Sigmoid colon (tissue), 7 donors: ENCODE measurements at places on chromosomes 4 and X.
A peak's percentile ranks its signal among the peaks of the same experiment; 100 is the strongest.

DNA sequence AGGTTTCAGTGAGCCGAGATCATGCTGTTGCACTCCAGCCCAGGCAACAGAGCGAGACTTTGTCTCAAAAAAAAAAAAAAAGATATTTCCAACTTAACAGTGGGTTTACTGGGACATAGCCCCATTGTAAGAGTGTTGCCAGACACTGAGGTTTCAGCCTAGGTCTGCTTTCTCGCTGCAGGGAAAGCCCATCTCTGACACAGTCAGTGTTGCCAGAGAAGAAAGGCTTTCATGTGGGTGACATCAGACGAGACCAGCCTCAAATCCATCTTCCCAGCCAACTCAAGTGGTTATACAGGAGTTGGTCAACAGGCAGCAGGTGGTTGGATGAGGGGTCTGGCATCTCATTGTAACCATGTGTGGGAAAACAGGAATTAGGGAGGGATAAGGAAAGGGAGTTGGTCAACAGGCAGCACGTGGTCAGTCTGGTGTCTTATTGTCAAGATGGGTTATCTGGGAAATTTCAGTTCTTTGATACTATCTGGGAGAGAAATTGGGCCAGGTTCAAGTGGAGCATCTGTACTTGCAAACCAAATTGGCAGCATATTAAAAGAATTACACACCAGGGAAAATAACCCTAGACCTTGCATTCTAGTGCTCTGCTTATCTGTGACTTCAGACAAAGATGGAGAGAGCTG, 41.1 kb downstream of the NELFA start:
- H3K4me3 ChIP-seq, result no peak overlapping the region
- H3K27me3 ChIP-seq, result no peaks in the 10 kb centered on the region
- peaks cover 47% of the 10 kb centered on the region for H3K36me3 ChIP-seq
- H3K27ac ChIP-seq, result no peak overlapping the region
- H3K4me1 ChIP-seq, result no peaks in the 10 kb centered on the region
- DNase-seq, result no peak

GRCh38 chr4:26021417-26022345, 107.7 kb downstream of the SMIM20 start:
- H3K36me3 ChIP-seq, result no peaks in the 10 kb centered on the region
- peaks cover 34% of the 10 kb centered on the region for H3K4me1 ChIP-seq
- H3K27ac ChIP-seq, result peak overlapping the region; percentile 16
- H3K27me3 ChIP-seq, result no peaks in the 10 kb centered on the region
- H3K4me3 ChIP-seq, result no peak overlapping the region
- no peak for DNase-seq

DNA sequence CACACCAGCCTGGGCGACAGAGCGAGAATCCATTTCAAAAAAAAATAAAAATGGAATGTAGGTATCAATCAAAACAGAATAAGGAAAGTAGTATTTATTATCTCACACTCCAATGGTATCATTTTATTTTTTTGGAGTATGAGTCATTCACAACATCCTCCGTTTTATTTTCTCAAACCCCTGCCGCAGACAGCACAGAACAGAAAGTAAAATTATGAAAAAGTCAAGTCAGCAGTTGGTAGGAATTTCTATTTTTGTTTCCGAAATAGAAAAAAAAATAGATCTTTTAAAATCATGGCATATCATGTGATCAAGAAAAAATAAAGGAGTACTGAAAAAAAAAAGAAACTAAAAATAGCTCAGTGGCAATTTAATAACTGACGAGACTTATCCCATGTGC, 490.7 kb upstream of the TENM3 start:
- no peak overlapping the region for H3K4me3 ChIP-seq
- DNase-seq, result no peak
- no peaks in the 10 kb centered on the region for H3K27me3 ChIP-seq
- no peaks in the 10 kb centered on the region for H3K4me1 ChIP-seq
- H3K36me3 ChIP-seq, result no peaks in the 10 kb centered on the region

GRCh38 chr4:46844325-46844917, 64.6 kb downstream of the COX7B2 start:
- no peak for DNase-seq
- H3K27ac ChIP-seq, result no peak overlapping the region
- H3K27me3 ChIP-seq, result no peaks in the 10 kb centered on the region
- H3K4me1 ChIP-seq, result no peaks in the 10 kb centered on the region

- DNase-seq, result no peak
- peaks cover 10% of the 10 kb centered on the region for H3K36me3 ChIP-seq
- H3K27ac ChIP-seq, result no peak overlapping the region
- H3K4me3 ChIP-seq, result no peak overlapping the region
- H3K4me1 ChIP-seq, result peaks cover 5% of the 10 kb centered on the region
Observed at GRCh38 chr4:151114338-151114737, 14.9 kb downstream of the RPS3A start.

DNA sequence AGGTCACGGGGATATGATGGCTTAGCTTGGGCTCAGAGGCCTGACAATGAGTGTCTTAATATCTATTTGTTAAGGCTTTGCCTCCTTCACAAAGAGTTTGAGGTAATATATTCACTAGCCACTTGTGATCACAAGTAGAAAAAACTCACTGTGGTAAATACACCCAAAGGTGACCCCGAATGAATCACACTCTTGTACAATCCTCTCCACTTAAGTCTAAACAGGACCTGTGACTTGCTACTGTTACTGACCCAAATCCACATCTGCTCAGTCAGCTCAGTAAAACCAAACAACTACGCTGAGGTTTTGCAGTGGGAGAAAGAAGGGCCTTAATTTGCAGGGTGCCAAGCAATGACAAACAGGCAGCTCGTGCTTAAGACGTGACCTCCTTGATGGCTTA, 223.8 kb upstream of the MAGEC2 start:
- DNase-seq, result no peak
- H3K36me3 ChIP-seq, result no peaks in the 10 kb centered on the region
- no peaks in the 10 kb centered on the region for H3K27me3 ChIP-seq
- H3K27ac ChIP-seq, result no peak overlapping the region
- H3K4me3 ChIP-seq, result no peak overlapping the region

DNA sequence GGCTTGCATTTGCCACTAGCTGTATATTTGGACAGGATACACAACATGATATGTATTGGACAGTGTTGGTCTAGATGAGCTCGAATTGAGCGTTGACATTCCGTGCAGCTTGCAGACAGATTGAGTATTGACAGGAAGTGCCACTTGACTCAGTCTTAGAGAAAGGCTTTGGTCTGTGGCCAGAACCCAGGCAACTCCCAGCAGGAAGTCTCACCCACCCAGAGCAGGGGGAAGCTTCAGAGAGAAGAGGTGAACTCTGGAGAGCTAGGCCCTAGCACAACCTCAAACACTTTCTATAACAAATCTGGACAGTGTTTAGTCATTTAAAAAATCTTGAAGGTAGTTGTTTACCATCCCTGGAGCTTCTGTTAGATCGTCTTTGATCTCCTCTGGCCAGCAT, 280.5 kb downstream of the FBXW7 start:
- DNase-seq, result no peak
- no peaks in the 10 kb centered on the region for H3K4me1 ChIP-seq
- no peaks in the 10 kb centered on the region for H3K27me3 ChIP-seq
- H3K4me3 ChIP-seq, result no peak overlapping the region

DNA sequence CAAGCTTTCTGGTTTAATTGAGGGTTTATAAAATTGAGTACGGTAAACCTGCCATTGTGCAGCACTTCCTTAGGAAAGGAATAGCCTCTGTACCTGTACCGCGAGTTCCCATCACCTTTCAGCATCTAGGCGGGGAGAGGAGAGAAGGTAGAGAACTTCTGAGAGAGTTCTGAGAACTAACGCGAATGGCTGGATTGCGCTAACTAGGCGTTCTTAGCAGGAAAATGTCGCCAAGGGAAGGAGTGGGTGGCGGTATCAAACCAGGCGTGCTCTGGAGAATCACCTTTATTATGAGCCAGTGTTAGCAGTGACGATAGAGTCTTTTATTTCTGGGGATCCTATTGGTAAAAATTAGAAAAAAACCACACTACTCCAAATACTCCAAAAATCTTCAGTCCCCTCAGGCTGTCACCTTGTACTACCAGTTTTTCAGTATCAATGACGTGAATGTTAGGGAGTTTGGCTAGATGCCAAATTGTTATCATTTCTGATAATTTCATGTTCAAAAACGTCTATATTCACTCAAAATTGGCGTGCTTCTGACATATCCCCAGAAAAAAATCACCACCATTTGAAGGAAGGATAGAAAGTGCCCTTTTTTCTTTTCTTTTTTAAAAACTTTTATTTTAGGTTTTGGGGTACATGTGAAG, 1.4 kb downstream of the UGT8 start:
- H3K36me3 ChIP-seq, result no peaks in the 10 kb centered on the region
- no peaks in the 10 kb centered on the region for H3K27me3 ChIP-seq
- no peak for DNase-seq
- H3K27ac ChIP-seq, result no peak overlapping the region

- no peak overlapping the region for H3K27ac ChIP-seq
- H3K4me3 ChIP-seq, result no peak overlapping the region
- no peaks in the 10 kb centered on the region for H3K36me3 ChIP-seq
- DNase-seq, result no peak
- no peaks in the 10 kb centered on the region for H3K27me3 ChIP-seq
- H3K4me1 ChIP-seq, result peaks cover 14% of the 10 kb centered on the region
Observed at GRCh38 chr4:19158107-19158809, 1093.4 kb upstream of the SLIT2 start.

DNA sequence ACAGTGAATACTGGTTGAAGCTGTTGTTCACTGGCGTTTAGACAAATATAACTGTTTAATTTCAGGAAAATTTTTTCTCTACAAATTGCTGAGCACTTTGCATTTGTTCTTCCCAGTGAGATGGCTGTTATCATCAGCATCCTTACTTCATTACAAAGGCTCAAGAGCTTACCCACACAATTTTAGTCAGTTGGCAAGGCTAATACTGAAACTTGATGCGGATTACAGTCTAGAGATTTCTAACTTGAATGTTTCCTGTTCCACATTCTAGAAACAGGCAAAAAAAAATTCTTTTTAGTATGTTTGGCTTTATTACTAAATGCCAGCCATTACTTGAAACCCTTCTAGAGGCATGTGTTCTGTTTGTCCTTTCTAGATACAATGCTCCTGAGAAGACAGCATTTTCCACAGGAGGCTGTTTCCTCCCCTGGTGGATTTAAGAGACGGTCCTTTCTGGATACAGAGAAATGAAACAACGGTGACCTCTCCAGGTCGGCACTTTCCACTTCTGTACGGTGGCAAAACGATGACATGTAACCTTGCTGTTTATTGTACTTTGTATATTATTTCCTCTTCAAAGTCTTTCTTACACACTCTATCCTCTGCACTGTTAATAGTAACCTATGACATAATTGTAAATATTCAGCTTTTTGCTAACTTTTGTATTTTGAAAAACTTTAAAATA, 80.9 kb downstream of the RFC1 start:
- no peaks in the 10 kb centered on the region for H3K4me1 ChIP-seq

- H3K27ac ChIP-seq, result no peak overlapping the region
- H3K4me3 ChIP-seq, result no peak overlapping the region
- H3K36me3 ChIP-seq, result no peaks in the 10 kb centered on the region
- DNase-seq, result no peak
Observed at GRCh38 chr4:11603591-11604194, 175.0 kb upstream of the HS3ST1 start.

DNA sequence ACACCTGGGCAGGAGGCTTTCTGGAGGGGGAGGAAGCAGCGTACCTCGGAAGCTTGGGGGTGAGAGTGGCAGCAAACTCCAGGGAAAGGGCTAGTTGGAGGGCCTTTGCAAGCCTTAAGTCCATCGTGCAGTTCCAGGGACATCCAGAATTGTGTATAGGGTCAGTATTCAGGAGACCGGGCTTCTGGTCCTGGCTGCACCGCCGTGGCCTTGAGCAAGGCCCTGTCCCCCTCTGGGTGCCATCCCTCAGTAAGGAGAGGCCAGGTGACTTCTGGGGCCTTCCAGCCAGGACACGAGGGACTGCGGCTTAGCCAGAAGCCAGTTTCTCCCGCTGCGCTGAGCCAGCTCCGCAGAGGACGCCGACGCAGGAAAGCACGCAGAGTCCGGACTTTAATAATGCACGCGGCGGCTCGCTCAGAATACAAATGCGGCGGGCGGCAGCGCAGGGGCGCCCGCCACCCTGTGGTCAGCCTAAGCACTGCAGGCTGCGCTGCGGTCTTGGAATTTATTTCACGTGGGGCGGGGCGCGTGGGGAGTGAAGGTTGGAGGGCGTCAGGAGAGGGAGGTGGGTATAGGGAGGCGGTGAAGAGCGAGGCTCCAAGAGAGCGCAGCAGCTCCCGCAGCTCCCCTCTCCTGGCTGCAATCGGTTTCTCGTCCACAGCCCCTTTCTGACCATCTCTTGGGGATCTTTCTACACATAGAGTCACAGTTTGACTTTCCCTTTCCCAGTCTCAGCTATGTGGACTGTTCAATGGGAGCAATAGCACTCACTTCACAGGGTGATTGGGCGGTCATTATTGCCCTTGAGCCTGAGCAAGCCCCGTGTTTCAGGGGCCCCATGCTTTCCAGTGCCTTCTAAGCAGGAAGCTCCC, 94.1 kb upstream of the GPR50 start:
- H3K4me1 ChIP-seq, result peaks cover 6% of the 10 kb centered on the region
- H3K36me3 ChIP-seq, result no peaks in the 10 kb centered on the region
- no peaks in the 10 kb centered on the region for H3K27me3 ChIP-seq
- peak overlapping the region; percentile 12 for H3K4me3 ChIP-seq
- peak; percentile 72 for DNase-seq

DNA sequence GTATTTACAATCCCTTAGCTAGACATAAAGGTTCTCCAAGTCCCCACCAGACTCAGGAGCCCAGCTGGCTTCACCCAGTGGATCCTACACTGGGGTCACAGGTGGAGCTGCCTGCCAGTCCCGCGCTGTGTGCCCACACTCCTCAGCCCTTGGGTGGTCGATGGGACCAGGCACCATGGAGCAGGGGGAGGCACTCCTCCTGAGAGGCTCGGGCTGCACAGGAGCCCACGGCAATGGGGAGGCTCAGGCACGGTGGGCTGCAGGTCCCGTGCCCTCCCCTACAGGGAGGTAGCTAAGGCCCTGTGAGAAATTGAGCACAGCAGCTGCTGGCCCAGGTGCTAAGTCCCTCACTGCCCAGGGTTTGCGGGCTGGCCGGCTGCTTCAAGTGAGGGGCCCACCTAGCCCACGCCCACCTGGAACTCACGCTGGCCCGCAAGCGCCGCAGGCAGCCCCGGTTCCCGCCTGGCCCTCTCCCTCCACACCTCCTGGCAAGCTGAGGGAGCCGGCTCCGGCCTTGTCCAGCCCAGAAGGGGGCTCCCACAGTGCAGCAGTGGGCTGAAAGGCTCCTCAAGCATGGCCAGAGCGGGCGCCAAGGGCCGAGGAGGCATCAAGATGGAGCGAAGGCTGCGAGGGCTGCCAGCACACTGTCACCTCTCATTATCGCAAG, 113.9 kb downstream of the PRDM5 start:
- no peaks in the 10 kb centered on the region for H3K36me3 ChIP-seq
- no peak for DNase-seq
- H3K27ac ChIP-seq, result no peak overlapping the region
- H3K27me3 ChIP-seq, result no peaks in the 10 kb centered on the region
